GM12891 (cell line): ENCODE measurements at places on chromosomes 16 and 17.

DNA sequence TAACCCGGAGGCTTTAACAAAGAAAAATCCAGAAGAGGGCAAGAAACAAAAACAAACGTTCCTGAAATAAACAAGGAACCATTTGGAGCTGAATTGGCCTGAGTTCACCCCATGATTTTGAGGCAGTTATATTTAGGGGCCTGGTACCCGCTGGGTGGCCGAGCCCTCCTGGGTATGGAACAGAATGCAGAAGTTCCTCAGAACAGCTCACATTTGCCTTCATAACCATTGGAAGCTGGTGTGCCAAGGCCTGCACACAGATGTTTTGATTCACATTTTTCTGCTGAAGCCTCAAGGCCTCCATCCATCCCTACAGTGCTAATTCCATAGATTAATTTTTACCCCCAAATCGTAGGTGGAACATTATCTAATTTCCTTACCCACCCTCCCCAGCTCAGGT, 3.3 kb upstream of the ZFHX3 start:
- no peak for DNase-seq

GRCh38 chr16:62620275-62620674, 584.0 kb upstream of the CDH8 start:
- no peak for DNase-seq

GRCh38 chr16:77386831-77387814, 47.7 kb downstream of the ADAMTS18 start:
- DNase-seq = no peak

GRCh38 chr17:80422276-80422675, 7.3 kb downstream of the ENDOV start:
- peak; percentile 5 for DNase-seq

DNA sequence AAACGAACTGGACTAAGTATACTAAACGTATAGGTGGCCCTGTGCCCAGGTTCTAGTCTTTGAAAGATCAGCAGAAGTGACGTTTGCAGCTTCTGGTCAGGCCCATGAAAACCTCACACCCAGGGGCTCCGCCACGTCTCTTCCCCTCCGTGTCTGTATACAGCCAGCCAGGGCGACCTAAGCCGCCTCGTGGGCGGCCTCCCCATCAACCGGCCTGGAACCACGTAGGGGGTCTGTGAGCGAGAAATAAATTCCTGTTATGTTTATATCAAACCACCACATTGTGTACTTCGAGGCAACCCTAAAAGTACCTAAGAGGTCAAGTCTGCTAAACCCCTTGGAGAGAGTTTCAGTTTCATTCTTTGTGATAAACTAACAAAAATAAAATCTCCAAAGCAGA, 6.8 kb downstream of the TK1 start:
- DNase-seq = no peak

GRCh38 chr16:58455750-58456149, 44.2 kb upstream of the NDRG4 start:
- no peak for DNase-seq

DNA sequence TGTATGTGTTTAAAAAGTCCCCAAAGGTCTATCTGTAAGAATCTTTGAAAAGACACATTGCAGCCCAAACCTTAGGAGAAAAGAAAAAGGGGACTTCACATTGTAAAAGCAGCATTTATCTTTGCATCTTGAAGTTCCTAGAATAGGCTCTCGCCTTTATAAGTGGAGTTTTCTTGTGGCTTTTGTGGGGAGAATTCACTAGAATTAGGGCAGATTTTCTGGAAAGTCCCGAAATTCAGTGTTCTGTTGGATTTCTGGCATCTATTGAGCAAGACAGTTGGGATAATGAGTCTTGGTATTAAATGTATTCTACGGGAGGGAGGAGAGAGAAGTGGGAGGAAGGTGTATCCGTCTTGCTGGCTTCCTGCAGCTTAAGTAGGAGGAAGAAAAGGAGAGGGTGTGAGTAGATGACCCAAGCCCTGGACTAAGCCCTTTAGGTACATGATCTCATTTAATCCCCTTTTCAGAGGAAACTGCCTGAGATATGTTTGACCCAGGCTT, 62.6 kb downstream of the PRKCA start:
- DNase-seq = no peak

GRCh38 chr16:81703177-81704155, 75.6 kb upstream of the PLCG2 start:
- no peak for DNase-seq

GRCh38 chr16:2977440-2977839, 2.8 kb downstream of the PKMYT1 start:
- DNase-seq = no peak

DNA sequence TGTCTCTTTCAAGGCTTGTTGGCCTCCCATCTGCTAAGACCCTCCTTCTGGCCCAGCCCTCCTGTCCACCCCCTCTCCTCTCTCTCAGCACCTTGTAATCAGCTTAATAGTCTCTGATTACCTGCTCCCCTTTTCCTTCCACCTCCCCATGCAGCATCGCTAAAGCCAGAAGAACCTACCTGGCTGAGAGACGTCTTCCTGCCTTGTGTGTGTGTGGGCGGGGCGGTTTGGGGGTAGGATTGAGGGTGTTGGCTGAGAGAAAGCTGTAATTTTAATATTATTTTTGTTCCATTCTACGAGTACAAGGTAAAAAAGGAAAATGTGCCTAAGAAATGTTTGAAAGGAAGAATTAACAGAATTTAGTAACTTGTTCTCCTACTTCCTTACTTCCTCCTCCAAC, 3.4 kb downstream of the DNAH9 start:
- no peak for DNase-seq

DNA sequence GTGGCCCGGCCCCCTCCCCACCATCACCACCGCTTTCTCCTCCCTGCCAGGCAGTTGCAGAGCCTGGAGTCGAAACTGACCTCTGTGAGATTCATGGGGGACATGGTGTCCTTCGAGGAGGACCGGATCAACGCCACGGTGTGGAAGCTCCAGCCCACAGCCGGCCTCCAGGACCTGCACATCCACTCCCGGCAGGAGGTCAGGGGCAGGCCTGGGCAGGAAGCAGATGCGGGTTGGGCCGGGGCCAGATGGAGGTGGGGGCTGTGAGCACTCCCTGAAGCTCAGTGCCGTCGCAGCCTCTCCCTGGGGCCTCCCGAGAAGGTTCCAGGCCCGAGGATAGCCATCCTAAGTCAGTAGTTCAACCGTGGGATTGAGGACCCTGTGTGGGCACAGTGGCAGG, 14.2 kb upstream of the ADGRG3 start:
- DNase-seq = no peak

- no peak for DNase-seq
These were observed 8.3 kb upstream of the CDRT15 start for GRCh38 chr17:14245002-14245401.

- no peak for DNase-seq
These were observed 1.1 kb downstream of the CD300H start for GRCh38 chr17:74566132-74566753.

- no peak for DNase-seq
These were observed 27.2 kb downstream of the CLEC16A start for GRCh38 chr16:10971560-10971961.

- no peak for DNase-seq
These were observed 411.3 kb downstream of the SNX29 start for GRCh38 chr16:12387786-12388185.

DNA sequence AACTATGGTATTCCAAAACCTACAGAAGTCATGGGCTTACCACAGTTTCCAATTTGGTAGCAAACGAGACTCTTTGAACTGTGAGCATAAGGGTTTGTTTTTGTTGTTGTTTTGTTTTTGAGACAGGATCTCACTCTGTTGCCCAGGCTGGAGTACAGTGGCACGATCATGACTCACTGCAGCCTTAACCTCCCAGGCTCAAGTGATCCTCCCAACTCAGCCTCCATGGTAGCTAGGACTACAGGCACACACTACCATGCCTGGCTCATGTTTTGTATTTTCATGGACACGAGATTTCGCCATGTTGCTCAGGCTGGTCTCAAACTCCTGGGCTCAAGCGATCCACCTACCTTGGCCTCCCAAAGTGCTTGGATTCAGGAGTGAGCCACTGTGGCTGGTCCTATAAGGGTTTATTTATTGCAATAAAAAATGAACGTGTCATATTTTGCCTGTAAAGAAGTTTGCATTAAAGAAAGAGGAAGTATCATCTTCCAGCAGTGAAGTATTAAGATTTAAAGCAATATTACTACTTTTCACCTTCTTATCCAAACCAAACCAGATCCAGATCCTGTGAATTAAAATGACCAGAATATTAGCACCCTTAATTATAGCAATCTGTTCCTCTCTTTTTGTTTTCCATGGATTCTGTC, 37.2 kb downstream of the KCNJ2 start:
- DNase-seq = no peak

GRCh38 chr17:27379888-27380533, 76.2 kb upstream of the KSR1 start:
- no peak for DNase-seq

DNA sequence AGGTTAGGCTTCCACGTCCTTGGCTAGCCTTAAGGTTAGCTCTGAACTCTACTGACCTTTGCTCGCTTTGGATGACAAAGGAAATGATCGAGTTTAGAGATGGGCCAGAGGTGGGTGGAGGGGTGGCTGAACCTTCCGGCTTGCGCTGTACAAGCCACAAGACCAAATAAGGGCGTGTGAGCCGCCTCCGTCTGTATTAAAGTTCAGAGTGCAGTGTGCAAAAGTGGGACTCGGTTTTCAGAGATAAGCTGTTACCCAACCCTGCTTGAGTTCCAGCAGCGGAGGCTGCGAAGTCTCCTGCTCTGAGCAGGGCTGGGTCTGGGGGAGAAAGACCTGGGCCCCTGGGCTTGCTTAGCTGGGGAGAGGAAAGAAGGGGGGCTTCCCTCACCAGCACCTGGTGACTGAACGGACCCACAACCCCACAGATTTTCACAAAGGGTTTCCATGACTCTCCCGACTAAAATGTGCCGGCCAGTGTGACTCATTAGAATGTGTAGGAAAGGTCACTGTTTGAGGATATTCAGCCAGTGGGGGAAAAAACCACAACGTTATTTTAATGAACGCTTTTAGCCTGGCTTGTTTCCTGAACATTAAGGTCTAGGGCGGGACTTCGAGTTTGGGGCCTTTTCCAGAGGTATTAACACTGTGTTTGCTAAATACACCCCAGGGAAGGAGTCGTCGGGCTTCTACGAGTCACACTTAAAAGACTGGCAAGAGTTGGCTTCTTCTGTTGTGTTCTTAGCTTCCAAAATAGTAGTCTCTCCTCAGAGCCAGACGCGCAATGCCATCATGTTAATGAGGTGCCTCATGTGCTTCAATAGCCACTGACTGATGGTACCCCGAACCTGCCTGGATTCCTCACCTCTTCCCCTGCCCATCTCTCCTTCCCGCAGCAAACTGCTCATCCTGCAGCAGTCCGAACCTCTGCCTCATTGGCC, 67.0 kb downstream of the CENPV start:
- DNase-seq = peak; percentile 66

DNA sequence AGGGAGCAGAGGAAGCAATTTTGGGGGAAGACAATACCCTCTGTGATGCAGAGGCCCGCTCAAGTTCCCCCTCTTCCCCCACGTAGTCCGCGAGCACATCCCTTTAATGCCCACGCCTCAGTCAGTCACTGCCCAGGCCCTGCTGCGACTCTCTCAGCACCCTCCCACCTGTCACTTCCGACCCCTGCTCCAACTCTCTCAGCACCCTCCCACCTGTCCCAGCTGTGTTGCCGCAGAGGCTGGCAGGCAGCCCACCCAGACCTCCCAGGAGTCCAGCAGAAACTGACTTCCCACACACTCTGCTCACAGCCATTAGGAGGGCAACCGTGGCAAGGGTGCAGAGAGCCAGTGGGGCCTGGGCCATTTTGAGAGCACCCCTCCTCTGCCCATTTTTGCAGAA, 92.7 kb downstream of the WSCD1 start:
- DNase-seq = no peak

GRCh38 chr17:55776271-55776670, 25.4 kb downstream of the PCTP start:
- DNase-seq = no peak

GRCh38 chr16:6492742-6493141, 839.9 kb upstream of the RBFOX1 start:
- DNase-seq = no peak

- DNase-seq = peak; percentile 49
These were observed 348.7 kb upstream of the TNRC6C start for GRCh38 chr17:77609553-77610517.

DNA sequence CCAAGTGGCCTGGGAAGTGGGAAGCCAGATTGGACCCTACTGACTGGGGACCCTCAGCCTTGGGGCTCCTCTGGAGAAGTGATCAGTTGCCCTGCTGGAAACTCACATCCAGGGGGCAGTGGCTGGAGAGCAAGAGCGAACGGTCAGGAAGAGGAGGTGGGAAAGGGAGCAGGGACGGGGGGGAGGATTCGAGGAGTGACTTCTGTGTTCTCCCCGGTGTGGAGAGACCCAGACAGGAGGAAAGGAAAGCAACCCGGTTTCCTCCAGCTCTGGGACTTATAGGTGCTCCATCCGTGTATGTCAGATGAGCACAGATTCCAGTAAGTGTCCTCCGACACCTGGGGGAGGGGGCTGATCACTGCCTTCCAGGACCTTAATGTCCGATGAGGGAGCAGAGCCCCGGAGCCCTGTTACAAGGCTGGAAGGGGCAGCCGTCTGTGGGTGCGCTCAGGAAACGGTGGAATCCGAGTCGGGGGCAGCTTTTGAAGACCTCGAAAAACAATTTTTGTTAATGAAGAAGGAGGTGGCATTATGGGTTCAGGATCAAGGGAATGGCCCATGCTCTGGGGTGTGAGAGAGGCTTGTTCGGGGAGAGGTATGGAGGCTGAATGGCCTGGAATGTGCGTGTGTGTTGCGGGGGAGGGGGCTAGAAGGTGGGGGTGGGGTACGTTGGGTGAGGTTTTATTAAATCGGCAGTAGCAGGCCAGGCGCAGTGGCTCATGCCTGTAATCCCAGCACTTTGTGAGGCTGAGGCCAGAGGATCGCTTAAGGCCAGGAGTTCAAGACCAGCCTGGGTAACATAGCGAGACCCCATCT, 34.8 kb upstream of the NDRG4 start:
- no peak for DNase-seq

- DNase-seq = no peak
These were observed 617.6 kb upstream of the EEF2KMT start for GRCh38 chr16:5715155-5715554.

- DNase-seq = peak; percentile 82
These were observed 40.8 kb downstream of the METRNL start for GRCh38 chr17:83119987-83120864.

DNA sequence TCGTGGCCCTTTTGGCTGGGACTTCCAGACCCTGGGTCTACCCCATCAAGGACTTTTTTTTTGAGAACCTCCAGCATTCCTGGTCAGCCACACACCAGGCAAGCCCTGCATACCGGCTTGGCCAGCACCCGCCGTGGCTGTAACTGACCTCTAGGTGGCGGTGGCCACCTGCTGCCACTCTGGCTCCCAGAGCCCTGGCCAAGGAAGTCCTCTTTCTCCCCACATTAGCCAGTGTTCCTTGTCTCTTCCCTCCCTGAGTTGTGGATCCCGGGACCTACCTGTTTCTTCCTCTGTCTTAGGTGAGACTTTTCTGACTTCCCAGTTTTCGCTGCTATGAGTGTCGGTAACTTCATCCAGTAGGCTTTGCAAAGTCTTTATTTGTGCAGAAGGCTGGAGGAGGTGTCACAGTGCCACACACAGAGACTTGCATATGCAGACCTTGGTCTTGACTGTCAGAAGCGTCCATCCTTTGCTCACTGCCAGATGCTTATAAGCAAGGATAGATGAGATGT, 348.3 kb downstream of the CPPED1 start:
- DNase-seq = no peak

- DNase-seq = no peak
These were observed 1.0 kb upstream of the MYO18A start for GRCh38 chr17:29181226-29181625.

- DNase-seq = no peak
These were observed 5.5 kb downstream of the TIMM22 start for GRCh38 chr17:1002412-1002753.
